ENCODE measurements at places on chromosomes 5 and 9.

DNA sequence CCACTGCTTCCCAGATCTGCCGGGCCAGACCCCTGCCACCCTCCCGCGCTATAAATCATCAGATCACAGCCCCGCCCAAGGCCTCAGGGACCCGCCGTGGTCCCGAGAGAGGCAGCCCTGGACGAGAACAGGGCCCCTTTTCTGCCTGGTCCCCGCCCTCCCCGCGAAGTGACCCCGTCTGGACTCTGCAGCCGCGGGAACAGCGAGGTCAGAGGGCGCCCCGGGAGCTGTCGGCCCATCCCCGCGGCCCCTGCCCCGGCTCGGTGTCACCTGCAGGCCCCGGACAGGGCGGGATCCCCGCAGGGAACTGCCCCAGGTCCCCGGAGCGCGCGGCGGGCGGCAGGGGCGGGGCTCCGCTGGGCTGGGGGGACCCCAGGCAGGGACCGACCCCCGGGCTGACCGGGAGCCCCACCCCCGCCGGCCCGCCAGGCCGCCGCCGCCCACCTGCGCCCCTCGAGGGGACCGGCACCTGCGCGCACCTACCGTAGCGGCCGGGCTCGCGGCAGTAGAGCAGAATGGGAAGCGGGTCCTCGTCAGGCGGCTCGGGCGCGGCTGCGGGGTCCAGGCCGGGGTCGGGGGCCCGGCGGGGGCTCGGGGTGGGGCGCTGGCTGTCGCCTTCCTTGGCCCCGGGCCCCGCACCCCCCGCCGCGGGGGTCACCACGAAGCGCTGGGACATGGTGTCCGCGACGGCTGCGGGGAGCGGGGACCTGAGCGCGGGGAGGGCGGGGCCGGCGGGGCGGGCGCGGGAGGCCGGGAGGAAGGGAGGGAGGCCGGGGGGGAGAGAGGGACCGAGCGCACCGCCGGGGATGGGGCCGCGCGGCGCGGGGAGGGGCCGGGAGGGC lies 43.5 kb upstream of the SLC12A7 start:
- DNase-seq = no peak

DNA sequence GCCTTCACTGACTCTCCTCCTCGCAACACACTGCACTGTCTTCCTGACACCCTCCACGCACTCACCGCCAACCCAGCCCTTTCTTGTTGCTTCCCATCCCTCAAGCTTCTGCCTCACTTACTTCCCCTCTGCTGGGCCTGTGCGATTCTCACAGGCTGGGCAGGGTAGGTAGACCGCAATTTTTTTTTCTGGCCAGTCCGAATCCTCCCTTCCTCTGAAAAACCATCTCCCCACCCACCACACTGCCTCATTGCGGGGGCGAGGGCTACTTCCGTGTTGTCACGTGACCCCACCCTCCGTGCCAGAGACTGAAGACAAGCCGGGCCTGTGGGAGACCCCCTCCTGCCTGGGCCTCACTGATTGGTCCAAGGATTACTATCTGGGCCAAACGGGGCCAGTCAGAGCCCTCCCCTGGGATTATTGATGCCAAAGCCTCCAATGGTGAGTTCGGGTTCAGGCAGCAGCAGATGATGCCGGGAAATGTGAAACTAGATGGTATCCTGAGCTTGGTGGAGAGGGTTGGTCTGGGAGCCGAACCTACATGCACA lies 73.1 kb downstream of the STK10 start:
- no peak for DNase-seq

- DNase-seq = no peak
These were observed 56.4 kb downstream of the SH3GL2 start for GRCh38 chr9:17635115-17635890.

GRCh38 chr5:130350131-130350530 lies 445.9 kb downstream of the CHSY3 start:
- no peak for DNase-seq

DNA sequence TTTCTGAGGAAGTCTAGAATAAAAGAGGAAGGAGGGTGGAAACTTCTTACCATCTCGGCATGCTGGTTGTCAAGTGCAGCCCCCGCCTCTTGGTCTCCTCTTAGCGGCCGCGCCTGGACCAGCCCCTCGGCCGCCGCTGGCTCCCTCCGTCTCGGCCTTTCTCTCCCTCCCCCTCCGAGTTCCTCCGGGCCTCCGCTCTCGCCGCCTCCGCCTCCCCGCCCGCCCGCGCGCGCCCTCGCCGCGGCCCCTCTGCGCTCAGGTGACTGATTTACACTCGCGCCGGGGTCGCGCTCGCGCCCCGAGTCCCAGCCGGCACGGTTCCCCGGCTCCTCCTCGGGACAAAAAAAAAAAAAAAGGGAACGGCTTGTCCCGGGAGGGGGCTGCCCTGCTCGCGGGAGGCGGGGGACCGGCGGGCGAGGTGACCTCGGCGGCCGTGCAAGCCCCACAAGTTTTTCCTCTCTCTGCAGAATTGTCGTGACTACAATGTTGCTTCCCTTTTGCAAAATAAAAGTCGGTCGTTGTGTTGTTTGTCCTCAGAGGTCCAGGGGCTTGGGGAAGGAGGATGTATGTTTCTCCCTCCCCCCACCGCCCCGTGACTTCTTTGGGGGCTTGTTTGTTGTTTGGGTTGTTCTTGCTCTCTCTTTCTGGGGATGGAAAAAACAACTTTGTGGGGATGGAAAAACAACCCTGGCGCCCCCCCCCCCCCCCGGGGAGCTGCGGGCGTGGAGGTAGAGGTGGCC lies at the start of gene BNC2:
TSS of gene BNC2 (minus strand) at position 75 of the 740 bp plus-strand sequence. CDS start at position 53, 22 bp downstream.
- DNase-seq = no peak

DNA sequence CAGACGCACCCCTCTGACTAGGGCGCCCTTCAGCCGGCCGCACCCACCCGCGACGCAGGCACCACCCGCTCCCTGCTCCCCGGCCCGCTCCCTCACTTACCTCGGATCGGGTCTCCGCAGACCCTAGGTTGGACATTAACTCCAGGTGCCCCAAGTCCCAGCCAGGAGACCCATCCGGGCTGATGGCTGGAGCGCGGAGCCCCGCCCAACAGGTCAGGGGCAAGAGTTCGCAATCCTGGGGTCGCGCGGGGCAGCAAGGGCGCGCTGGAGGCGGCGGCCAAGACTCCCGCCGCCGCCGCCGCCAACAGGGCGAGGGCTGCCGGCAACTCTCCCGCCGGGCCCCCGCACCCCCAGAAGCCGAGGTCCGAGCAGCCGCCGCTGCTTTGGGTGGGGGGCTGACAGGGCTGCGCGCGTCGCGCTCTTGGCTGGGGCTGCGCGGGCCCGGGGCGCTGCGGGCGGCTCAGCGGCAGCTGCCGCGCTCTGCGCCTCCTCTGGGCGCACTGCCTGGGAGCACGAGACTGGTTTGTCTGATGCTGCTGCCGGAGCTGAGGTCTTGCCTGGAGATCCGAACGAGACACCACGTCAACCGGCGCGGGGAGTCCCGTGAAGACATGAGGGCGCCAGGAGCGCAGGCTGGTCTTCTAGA lies at the start of gene GDNF:
TSS of gene GDNF (minus strand) at position 635 of the 646 bp plus-strand sequence. CDS start 5,245 bp downstream, outside the sequence.
- DNase-seq = no peak

DNA sequence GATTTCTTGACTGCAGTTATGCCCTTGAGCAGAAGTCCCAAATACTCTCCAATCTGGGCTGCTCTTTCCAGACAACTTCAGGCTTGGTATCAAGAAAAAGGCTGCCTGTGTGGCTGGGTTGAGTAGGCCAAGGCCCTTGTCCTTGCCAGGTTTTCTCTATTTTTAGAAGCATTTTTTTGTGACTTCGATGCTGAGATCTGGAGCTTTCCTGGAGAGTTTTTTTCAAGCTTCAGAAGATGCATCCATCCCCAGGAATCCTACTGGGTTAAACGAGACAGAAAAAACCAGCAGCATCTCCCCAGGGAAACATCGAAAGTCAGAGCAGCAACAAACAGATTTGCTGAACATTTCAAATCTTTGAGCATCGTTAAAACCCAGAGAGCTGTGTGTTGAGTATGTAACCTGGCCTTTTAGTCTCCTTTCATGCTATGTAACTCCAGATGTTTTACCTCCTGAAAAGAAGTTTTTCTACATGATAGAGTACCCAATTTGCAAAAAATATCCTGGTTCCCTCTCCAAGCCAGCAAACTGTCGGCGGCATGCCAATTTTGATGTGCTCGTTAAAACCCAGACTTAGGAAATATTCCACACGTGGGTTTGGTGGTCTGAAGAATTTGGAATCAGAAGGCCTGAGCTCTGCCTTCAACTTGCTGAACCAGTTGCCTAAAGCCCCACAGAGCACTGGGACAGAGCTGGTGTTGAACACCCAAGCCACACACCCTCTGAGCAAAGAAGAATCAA lies 98.1 kb upstream of the ALDH1B1 start:
- DNase-seq = no peak

All from HS-5 (cell line).